ENCODE measurements at places on chromosomes 5 and 9.

- peak; percentile 66 for DNase-seq
These were observed 714 bp downstream of the UBE2D2 start for GRCh38 chr5:139561655-139562451.

- no peak for DNase-seq
These were observed 24.8 kb downstream of the CEP72 start for GRCh38 chr5:636951-637350.

DNA sequence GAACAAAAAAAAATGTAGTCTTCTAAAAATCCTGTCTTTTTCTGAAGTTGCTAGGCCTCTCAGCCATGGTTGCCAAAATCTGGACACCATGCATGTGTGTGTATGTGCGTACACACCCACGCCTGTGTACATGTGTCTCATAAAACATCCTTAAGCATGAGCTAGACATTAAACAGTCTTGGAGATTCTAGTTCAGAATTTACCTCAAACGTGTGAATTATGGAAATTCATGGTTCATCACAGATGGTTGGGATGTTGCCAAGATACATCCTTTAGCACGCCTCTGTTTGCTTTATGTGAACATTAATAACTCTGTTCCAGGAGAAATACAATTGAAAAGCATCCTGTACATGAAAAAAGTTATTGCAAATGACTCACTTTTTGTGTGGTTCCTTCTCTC, 53.0 kb downstream of the F2RL2 start:
- no peak for DNase-seq

- no peak for DNase-seq
These were observed 87.2 kb upstream of the SGCD start for GRCh38 chr5:156239800-156240199.

- DNase-seq: no peak
These were observed 58.0 kb downstream of the PTPN3 start for GRCh38 chr9:109440117-109440515.

DNA sequence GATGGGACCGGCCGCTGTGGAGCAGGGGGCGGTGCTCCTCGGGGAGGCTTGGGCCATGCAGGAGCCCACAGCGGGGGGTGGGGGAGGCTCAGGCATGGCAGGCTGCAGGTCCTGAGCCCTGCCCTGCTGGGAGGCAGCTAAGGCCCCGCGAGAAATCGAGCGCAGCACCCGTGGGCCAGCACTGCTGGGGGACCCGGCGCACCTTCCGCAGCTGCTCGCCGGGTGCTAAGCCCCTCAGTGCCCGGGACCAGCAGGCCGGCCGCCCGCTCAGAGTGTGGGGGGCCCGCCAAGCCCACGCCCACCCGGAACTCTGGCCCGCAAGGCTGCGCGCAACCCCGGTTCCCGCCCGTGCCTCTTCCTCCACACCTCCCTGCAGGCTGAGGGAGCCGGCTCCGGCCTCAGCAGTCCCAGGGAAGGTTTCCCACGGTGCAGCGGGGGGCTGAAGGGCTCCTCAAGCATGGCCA, 131.5 kb downstream of the SNX18 start:
- no peak for DNase-seq

- DNase-seq: no peak
These were observed 315.8 kb downstream of the SH3GL2 start for GRCh38 chr9:17894501-17895160.

DNA sequence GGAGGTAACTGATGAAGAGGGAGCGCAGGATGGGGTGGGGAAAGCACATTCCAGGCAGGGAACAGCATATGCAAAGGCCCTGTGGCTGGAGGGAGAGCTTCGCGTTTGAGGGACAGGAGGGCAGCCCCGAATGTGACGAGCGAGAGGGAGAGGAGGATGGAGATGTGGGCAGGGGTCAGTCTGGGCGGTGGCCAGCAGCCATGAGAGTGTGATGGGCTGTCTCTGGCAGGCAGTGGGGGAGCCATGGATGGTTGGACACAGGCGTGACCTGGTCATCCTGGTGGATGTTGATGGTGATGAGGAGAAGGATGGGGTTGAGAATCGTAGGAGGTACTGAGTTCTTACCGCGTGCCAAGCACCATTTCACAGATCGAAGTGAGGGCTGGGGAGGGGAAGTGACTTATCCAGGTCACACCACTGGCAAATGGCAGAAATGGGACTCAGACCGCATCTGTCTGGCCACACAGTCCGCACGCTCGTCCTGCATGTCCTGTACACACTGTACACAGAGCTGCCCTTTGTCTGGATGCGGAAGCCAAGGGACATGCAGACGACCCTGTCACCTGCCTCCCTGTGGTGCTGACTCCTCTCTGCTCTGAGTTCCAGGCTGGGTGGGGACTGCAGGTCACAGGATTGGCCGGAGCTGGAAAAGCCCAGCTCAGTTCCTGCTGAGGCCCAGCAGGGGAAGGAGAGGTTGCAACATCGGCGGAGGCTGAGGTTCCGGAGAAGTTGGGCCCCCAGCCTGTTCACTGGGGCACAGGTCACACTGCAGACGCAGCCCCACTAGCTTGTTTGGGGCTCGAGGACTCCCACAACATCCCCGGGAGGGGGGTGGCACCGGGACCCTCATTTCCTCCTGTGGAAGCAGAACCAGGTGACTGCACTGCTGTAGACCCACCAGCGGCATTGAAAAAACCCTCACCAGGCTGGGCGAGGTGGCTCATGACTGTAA, 165.6 kb upstream of the IER5L start:
- no peak for DNase-seq

GRCh38 chr5:2524620-2525019, 226.9 kb downstream of the IRX2 start:
- DNase-seq: peak; percentile 17

DNA sequence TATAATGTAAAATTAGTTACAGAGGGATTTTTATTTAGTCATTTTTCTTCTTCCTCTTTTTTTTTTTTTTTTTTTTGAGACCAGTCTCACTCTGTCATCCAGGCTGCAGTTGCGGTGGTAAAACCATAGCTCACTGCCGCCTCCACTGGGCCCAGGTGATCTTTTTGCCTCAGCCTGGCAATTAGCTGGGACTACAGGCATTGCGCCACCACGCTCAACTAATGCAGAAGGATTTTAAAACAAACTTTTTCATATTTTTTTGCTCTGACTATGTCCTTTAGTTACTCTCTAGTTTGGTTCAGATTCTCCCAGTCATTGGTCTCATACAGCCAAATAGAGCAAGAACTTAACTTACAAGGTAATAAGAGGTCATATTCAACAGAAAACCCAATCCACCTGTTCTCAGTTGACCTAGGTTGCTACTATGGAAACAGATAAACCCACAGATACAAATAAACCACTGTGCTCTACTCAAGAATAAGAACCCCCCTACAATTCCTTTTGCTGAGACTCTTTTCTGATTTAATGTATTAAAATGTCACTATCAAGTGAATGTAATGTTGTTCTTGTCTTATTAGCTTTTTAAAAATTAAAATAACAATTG, 50.1 kb upstream of the TTC39B start:
- DNase-seq: no peak

GRCh38 chr5:16852251-16853005, 83.7 kb downstream of the MYO10 start:
- DNase-seq: no peak

DNA sequence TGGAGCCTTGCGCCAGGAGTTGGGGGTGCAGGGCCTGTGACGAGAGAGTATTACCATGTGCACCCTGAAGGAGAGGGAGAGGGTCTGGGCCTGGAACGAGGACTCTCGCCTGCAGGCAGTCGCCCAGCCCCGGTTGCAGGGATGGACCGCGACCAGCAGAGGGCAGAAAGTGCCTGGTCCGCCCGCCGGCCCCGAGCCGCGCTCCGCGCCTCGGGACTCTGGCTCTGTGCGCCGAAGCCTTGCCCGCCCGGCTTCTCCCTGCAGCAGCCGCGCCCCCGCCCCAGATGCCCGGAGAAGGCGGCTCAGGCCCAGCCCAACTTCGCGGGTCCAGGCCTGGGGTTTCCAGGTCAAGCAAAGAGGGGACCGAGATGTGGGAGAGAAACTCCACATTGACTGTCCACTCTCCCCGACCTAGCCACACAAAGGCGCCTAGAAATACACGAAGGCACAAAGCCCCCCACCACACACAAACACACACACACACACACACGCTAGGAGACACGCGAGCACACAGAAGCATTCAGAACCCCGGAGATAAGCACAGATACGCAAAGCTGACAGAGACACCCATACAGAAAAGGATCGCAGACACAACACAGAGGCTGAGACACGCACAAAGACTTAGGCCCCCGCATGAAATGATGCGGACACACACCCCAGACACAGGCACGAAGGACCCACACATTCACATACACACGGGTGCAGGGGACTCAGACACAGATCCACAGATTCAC, 2.0 kb upstream of the LMX1B start:
- peak; percentile 76 for DNase-seq

DNA sequence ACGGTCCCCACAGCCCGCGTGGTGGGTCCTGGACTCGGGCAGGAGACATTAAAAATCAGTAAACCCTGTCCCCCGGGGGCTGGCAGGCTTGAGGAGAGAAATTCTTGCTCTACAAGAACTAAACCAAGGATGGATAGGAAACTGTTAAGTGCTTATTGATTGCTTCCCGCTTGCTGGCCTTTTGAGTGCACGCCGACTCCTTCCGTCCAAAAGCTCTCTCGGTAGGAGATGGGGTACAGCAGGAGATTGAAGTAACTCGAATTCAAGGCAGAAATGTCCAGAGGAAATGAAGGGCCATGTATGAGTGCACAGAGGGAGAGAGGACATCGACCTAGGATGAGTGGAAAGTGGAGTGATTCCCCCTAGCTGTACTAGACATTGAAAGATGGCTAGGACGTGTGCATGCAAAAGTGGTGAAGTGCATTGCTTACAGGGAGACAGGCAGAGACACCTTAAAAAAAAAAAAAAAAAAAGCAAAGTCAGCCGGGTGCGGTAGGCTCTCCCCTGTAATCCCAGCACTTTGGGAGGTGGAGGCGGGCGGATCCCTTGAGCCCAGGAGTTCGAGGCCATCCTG, 923 bp downstream of the RECK start:
- no peak for DNase-seq

DNA sequence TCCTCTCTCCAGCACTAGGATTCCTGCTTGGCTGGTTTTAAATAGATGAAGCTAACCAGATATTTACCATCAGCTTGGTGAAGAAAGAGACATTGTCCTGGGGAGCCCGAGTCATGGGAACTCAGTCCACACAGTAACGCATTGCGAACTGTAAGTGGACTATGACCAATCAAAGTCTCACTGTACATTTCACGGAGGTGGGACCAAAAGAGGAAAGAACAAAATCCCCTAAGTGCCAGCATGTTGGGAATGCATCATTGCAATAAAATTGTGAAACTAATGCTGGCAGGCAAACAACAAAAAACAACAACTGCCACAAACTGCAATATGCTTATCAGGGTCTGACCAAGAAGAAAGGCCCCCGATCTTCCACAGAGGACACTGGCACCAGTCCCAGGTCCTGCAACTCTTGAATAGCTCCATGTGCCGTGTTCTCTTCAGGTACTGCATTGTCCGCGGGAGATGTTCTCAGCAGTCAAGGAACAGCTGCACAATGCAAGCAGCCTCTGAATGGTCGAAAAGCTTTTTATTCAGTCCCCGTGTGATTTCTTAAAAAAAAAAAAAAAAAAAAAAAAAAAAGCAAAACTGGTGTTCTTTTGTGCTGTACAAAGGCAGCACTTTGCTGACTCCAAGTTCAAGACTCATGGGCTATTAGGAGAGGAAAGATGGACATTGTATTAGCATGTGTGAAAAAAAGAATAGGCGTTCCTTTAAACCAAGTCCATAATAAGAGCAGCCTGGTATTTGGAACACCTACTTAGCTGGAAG, 38.1 kb downstream of the SEMA6A start:
- no peak for DNase-seq

- no peak for DNase-seq
These were observed 1.2 kb upstream of the ZNF510 start for GRCh38 chr9:96779089-96779488.

DNA sequence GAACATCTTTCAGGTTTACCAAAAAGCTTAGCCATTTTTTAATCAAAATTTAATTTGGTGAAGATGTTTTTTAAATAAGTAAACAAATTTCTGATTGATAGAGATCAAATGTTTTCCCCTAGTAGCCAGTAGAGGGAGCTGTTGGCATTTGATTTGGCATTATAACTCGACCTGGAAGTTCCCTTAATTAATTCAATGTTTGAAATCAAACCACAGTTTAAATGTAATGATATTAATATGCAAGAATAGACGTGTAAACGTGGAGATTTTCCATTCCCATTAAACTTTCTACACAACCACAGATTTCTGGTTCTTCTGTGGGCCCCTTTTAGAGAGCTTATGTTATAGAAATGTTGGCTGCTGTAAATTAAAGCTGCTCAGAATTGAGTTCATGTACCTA, 148.1 kb upstream of the MPDZ start:
- DNase-seq: no peak

DNA sequence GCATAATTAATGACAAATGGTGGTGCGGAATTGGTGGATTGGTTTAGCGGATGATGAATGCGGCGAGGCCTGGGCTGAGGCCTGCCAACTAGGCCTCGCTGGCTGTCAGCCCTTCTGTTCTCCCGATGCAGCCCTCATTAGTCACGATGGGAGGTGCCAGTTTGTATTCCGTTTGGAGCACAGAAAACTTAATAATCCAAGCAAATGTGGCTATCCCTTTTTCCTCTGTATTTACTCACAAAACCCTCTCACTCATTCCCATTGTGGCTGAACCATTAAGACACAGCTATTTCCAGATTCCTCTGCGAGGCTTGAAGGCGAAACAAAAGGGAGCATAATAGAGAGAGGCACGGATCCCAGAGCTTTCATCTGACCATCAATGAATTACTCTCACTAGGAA, 114.3 kb downstream of the MVB12B start:
- no peak for DNase-seq

- DNase-seq: no peak
These were observed 27.3 kb downstream of the ANP32B start for GRCh38 chr9:98010445-98010844.
